Epithelial cell of prostate (primary cell): ENCODE measurements at places on chromosomes 3 and 15.

GRCh38 chr3:119069725-119070124 lies 35.1 kb upstream of the IGSF11 start:
- no peak for DNase-seq

DNA sequence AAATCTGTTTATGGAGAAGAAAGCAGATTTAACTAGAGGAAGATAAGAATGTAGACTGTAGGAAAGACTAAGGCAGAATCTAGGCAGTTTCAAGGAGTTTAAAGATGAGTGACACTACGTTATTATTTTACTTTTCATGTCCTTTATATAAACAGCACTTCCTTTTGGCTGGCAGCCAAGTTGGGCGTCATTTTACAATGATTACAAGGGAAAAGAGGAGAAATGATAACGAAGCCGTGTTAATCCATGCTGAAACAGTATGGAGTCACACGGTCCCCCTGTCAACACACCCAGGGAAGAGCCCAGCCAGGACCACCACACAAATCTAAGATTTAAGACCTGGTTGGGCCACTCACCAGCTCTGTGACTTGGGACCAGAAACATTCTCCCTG lies 83.7 kb upstream of the NEO1 start:
- no peak for DNase-seq

- DNase-seq = no peak
Measured at GRCh38 chr3:161409069-161409468, 37.8 kb upstream of the SPTSSB start.

DNA sequence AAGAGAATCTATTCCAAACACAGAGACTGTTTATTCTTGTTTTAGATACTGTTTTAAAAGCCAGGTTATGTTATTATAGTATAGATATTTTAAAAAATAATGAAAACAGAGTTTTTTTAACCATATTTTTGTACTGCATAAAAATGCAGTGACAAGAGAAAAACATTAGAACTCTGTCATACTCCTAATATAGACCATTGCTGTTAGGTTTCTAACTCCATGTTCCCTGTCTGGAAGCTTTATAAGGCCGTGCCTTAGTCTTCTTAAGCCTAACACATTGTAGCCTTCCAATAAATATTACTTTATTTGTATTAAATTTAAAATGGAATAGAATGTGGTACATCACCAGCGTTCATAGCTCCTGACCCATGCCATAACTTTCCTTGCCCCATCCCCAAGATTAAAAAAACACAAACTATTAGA lies 53.2 kb downstream of the MBNL1 start:
- DNase-seq = no peak

DNA sequence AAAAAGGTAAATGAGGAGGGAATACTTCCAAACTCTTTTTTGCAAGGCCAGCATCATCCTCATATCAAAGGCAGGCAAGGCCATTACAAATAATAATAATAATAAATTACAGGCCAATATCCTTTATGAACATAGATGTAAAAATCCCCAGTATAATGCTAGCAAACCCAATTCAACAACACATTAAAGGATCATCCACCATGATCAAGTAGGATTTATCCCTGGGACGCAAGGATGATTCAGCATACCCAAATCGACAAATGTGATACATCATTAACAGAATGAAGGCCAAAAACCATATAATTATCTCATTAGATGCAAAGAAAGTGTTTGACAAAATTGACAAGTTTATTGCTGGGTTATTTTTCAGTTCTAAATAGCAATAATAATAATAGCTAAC lies 53.6 kb downstream of the GHSR start:
- DNase-seq = no peak

GRCh38 chr3:4587061-4587837 lies 94.1 kb downstream of the ITPR1 start:
- no peak for DNase-seq

DNA sequence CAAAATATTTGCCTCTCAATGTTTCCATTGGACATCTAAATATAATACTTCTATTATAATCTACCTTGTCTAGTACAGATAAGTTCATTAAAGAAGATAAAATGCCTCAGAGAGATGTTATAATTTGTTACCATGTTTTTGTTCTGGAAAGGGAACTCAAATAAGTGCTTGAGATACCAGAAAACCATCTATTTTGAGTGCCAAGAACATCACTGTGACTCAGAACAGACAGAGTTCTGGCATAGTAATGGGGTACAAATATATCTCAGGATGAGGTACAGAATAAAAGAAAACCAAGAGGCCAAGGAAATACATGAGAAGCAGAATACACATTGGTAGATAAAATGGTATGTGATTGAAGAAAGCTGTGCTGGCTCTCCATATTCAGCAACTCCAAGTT lies 58.9 kb downstream of the IMPG2 start:
- no peak for DNase-seq

GRCh38 chr15:89139613-89140499 lies 51.6 kb downstream of the ABHD2 start:
- no peak for DNase-seq

DNA sequence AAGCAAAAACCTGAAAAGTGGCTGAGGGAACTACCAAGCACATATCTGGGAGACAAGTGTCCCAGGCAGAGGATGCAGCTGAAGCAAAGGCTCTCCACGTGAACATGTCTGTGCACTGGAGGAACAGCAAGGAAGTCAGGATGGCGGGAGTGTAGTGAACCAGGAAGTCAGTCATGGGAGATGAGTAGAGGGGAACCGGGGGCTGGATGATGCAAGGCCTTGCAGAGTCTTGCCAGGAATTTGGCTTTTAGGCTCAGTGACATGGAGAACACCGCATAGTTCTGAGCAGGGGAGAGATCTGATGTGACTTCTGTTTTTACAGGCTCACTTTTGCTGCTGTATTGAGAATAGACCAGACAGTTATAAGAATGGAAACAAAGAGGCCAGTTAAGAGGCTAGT lies 19.0 kb downstream of the C2CD4A start:
- no peak for DNase-seq

DNA sequence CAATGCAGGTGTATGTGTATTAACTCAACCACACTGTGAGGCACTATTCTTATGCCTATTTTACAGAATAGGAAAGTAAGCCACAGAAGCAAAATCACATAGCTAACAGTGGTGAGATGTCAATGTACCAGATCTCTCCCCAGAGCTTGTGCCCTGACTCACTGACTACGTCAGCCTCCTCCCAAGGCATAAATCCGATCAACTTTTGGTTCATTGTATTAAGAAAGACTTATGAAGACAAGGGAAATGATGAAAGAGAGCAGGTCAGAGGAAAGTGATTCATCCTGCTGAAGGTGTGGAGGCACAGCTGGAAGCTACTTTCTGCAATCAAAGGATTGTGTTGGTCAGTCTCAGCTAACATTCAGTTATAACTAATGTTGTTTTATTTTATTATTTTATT lies 33.0 kb upstream of the SV2B start:
- peak; percentile 78 for DNase-seq

DNA sequence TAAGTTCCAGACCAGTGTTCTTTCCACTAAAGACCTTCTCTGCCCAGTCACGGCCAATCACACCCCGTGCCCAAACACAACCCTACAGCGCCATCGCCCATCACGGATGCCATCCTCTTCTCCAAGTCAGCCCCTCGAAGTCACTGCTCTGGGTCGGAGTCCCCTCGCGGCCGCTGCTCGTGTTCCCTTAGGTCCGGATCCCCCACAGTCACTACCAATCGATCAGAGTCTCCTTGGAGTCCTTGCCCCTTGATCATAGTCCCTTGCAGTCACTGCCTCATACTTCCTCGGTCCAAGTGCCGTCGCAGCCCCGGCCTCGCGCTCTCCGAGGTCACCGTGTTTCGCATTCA lies 461 bp downstream of the PCYT1A start:
- no peak for DNase-seq

- no peak for DNase-seq
Measured at GRCh38 chr15:78284758-78285157, 14.7 kb downstream of the SKIC8 start.

DNA sequence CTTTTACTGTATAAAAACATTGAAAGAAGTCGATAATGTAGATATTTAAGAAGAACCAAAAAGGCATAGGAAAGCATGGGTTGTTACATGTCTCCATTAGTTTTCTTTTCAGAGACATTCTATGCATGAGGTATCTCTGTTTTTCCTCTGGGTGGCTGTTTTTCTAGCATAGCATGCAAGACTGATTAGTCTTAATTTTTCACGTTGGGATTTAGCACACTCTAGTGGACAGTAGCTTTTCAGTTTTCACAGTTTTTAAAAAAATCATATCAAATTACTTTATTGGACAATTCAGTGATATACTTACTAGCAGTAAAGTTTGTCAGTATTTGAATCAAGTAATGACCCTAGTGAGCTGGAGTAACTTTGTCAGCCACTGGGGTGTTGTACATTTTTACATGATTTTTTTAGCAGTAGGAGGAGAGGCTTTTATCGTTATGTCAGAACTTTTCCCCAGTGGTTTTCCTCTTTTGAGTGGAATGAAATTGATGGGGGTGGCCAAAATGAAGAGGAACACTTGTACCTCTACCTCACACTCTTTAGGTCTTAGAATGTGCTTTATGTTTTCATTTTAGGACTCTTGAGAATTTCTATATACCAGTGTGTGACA lies 57.2 kb downstream of the SEC22A start:
- DNase-seq = no peak

DNA sequence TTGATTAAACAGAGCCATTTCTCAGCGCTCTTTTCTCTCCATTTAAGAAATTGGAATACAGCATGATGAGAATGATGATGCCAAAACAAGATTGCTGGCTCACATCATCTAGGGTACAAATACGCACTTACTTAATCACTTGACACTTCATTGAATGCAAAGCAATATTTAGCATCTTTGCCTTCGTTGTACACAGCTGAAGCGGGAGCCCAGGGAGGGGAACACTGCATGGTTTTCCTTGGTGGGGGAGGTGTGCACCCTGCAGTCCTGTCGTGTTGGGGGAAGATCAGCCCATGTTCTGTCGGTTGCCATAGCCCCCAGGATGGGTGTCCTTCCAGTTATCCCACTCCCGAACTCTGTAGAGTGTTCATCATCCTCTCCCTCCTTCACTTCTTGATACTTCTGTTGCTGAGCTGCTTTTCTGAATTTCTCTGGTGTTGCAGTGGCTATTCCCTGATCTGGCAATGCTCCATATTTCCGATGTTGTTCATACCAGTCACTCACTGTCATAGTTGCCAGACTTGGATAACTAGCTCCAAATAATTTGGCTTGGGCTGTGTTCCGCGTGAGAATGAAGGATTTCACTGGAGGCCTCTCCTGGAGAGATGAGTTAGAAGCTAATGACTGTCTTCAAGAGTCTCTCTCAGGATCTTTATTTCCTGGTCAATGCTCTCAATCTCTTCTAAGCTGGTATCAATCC lies 50.1 kb upstream of the DYNC1LI1 start:
- DNase-seq = no peak

GRCh38 chr3:39541917-39542329 lies 74.4 kb downstream of the MOBP start:
- DNase-seq = no peak

DNA sequence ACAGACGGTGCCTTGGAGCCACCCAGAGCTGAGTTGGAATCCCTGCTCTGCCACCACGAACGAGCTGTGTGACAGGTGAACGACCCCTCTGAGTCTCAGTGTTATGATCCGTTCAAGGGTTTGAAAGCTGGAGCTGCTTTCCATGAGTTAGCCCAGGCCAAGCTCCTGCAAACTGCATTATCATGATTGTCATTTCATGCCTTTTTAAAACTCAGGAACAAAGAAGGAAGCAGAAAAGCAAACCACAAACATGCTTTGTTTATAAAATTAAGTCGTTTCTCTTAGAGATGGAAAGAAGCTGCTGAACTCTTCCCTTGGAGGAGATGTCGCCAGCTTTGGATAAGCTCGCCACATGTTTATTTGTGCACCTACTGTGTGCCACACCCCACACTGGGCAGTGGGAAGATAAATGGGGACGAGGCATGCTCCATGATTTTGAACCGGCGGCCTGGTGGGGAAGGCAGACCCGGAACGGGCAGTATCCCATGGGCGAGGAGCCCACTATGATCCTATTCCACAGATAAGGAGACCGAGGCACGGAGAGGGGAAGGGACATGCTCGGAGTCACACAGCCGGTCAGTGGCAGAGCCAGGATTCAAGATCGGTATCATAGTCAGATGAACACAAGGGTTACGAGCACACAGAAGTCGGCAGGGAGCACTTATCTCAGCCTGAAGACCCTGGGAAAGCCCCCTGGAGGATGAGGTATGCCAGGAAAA lies 15.9 kb downstream of the HRH1 start:
- DNase-seq = no peak

GRCh38 chr15:101136381-101137268 lies 115.2 kb downstream of the CHSY1 start:
- DNase-seq = no peak

DNA sequence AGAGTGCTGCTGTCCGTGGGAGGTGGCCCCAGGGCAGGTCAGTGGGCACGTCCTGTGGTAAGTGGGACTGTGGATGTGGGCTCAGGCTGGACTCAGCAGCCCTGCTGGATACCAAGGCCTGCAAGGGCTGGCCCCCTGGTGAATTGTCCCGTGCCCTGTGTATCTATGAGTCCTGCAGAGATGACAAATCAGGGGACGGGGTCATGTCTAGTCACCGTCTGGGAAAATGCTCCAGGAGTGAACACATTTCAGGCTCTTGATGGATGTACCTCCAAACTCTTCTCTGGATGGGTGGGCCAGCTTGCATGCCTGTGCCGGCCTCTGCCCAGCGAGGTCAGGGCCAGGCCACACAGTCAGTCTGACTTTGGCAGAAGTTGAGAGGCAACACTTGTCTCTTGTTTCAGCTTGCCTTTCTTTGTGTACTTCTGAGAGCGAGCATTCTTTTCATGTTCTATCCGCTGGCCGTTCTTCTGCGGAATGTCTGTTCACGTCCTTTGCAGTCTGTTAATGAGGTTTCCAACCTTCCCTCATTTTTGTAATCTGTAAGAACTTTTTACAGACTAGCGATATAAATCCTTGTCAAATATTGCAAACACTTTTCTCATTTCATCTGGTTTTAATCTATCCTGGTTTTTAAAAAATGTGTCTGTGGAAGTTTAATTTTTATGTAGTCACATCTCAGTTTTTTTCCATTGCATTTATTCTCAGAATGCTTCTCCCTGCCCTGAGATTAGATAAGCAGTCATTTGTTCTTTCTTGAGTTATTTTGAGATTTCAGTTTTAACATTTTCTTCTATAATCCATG lies 11.4 kb upstream of the STAB1 start:
- peak; percentile 27 for DNase-seq

GRCh38 chr3:67401921-67402320 lies 252.5 kb downstream of the SUCLG2 start:
- no peak for DNase-seq

- DNase-seq = no peak
Measured at GRCh38 chr3:139540651-139541531, 1.3 kb upstream of the RBP1 start.

- DNase-seq = no peak
Measured at GRCh38 chr3:16382845-16383244, 117.8 kb downstream of the OXNAD1 start.

GRCh38 chr3:171460725-171461524 lies 720 bp upstream of the TNIK start:
- no peak for DNase-seq
